Stimulated activated CD8-positive, alpha-beta memory T cell treated with anti-CD3 and anti-CD28 coated beads, Interleukin-15, amount 100 ng/mL, for 4 hours (primary cell): ENCODE measurements at places on chromosomes 6 and 20.

DNA sequence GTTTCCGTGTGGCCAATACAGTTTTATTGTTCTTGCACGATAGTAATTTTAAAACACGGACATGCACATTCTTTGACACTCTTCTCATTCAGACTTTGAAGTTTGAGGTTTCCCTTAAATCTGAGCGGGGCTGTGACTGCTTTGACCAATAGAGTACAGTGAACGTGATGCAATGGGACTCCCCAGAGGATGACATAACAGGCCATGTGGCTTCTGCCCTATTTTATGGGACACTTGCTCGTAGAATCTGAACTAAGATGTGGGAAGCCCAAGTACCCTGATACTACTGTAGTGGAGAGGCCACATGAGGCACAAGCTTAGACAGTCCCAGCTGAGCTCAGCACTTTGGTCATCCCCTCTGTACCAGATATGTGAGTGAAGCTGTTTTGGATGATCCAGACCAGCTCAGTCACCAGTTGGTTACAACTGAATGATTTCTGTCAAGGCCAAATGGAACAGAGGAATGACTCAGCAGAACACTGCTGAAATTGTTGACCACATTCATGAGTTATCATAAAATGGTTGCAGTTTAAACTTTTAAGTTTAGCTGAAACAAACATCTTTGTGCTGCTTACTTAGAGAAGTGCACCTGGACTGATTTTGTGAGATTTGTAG lies 279.4 kb downstream of the RFPL4B start:
- no peak for DNase-seq

GRCh38 chr6:22101163-22101562 lies 195.7 kb downstream of the PRL start:
- no peak for DNase-seq

DNA sequence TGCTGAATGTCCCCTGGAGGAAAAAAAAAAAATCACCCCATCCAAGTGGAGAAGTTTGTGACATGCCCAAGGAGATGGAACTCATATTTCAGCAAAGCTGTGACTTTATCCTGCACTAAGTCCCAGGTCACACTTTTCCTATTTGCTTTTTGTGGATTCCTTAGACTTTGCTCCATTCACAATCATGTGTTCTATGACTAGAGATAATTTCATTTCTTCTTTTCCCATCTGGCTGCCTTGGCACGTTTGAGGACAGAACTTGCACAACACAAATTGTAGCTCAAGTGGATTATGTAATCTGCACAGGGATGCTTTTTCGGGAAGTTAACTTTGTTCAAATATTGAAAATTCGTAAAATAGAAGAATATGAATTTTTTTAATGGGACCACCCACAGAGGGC lies 100.7 kb upstream of the PTPN1 start:
- DNase-seq = no peak

DNA sequence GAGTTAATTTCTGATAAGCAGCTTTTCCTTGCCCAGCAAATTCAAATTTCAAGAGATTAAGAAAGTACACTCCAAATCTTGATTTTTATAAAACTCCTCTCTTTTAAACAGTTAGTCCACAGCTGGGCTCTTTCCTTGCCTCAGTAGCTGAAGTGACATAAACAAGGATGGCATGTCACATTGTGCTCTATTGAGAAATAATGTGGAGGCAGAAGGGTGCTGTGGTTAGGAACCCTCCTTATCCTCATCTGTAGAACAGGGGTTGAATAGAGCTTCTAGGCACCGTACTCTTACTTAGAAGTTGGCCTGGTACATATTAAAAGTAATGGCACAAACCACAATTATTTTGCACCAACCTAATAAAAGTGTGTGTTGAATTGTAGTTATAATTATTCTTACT lies 70.3 kb downstream of the RSPO3 start:
- no peak for DNase-seq

- no peak for DNase-seq
Measured at GRCh38 chr6:81826784-81827183, 74.3 kb upstream of the TENT5A start.

- no peak for DNase-seq
Measured at GRCh38 chr20:55935448-55936208, 69.7 kb downstream of the CBLN4 start.

DNA sequence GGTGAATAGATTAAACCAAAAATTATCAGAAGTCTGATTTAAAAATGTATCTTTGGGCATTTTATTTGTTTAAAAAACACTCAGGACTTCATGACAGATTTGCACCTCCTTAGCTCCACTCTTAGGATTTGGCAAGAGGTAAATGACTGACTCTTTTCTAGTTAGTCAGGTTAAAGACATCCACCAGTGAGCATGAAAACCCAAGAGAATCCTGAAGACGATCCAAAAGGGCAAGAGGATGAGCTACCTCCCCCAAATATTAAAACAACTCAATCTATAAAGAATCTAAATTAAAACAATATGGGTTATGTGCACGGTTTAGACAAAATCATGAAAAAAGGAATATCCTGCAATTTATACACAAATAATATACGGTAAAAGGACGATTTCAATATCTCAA lies 89.4 kb upstream of the OPRM1 start:
- no peak for DNase-seq

GRCh38 chr6:41555326-41556300 lies 9.4 kb downstream of the FOXP4 start:
- no peak for DNase-seq

- DNase-seq = no peak
Measured at GRCh38 chr6:18680842-18681241, 293.7 kb downstream of the RNF144B start.

DNA sequence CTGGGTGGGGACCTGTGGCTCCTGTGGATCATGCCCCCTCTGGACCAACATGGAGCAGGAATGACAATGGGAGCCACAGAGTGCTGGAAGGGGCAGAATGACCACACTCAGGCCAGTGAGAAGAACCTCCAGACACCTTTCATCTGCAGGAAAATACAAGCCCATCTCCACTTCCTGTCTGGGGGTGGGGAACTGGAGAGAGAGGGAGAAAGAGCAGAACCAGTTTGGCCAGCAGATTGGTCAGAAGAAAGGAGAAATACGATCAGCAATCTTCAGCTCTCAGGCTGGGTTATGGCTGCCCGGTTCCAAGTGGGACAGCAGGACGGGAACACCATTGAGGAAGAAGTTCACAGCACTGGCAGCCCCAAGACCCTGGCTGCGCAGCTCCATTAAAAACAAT lies 37.0 kb downstream of the BMP7 start:
- DNase-seq = no peak

DNA sequence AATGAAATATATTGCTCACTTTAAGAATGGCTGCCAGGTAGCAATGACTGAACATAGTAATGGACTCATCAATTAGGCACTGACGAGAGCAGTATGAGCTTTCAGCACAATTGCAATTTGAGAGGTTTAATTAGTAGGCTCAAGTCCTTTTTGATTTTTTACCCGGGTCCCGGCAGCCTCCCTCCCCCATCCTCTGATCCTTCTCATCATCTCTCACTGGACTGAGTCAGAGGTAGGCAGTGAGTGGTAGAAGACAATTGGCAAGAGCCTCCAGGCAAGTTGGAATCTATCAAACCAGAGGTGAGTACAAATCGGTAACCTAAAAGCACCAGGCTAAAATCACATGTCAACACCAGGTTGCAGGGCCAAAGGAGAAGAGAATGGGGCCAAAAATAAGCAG lies 107.9 kb downstream of the DCDC2 start:
- DNase-seq = no peak

GRCh38 chr6:86856937-86857563 lies 80.3 kb upstream of the HTR1E start:
- no peak for DNase-seq

- no peak for DNase-seq
Measured at GRCh38 chr20:3712279-3712873, at the start of gene SIGLEC1. SIGLEC1 (minus strand) TSS chr20:3712600; CDS start chr20:3707128, 5,472 bp downstream.

DNA sequence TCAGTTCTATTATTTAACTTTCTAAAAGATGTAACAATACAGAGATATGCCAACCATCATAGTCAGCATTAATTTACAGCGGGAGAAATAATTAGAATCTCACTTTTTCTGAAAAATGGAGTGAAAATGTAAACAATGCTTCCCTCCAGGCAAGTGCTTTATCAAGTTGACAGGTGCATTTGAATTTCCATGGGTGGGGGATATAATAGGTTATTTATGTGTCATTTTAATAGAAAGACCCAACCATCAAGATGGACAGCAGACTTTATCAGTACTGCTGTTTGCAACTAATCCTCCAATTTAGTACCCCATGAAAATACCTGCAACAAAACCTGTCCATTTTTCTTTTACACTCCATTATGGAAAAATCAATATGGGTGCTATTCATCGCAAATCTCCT lies 780.1 kb downstream of the TFAP2A start:
- DNase-seq = no peak

GRCh38 chr6:148528292-148528691 lies 185.7 kb downstream of the SASH1 start:
- no peak for DNase-seq

DNA sequence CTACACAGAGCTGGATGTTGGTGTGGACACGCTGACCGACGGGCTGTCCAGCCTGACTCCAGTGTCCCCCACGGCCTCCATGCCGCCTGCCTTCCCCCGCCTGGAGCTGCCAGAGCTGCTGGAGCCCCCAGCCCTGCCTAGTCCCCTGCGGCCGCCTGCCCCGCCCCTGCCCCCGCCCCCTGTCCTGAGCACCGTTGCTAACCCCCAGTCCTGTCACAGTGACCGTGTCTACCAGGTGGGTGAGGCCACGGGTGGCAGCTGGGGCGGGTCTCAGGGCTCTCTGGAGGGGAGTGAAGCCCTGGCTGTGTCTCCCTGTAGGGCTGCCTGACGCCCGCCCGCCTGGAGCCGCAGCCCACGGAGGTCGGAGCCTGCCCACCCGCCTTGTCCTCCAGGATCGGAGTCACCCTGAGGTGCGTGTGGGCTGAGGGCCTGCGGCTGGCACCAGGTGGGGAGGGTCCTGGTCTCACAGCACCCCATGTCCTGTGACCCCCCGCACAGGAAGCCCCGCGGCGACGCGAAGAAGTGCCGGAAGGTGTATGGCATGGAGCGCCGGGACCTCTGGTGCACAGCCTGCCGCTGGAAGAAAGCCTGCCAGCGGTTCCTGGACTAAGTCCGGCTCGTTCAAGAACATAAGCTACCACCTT lies 2.9 kb downstream of the SLC2A4RG start:
- no peak for DNase-seq

DNA sequence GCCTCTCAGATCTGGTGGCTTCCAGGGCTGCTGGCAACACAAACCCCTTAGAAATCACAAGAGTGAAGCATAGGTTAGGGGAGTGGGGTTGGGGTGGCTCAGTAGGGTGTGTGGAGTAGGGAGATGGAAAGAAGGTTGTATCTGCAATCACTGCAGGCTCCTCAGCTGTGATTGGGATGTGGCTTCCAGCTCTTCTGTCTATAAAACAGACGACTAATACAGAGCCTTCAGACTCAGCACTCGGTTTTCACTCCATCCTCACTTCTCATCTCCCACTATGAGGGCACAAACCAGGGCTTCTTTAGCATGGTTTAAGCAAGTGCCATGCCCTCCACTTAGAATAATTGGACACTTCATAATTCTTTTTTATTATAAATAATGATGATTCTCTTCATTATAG lies 46.4 kb upstream of the CAP2 start:
- no peak for DNase-seq

- no peak for DNase-seq
Measured at GRCh38 chr6:106659859-106660258, 30.5 kb downstream of the QRSL1 start.

DNA sequence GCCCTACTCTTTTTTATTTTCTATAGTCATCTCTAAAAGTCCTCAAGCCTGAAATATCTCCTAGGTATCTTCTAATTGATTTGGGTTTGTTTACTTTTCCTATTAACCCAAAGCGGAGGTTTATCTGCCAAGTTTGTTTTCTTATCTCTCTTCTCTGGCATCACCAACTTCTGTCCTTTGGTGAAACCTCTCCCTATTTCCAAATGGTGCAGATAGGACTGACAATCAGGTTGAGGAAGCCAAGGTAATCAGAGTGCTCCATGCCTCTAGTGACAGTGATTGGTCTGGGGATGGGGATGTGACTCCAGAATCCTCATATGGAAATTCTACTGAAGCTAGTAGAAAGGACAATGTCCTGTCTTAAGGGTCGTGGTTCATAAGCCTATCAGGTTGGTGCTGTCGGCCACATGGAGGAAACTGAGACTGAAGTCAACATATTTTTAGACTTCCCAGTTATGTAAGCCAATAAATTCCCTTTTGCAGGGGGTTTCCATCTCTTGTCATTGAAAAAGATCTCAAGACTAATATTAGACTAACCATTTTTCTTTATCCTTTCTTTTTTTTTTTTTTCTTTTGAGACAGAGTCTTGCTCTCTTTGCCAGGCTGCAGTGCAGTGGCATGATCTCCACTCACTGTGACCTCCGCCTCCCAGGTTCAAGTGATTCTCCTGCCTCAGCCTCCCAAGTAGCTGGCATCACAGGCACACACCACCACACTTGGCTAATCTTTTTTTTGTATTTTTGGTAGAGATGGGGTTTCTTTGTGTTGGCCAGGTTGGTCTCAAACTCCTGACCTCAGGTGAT lies 28.0 kb downstream of the KIF6 start:
- no peak for DNase-seq

DNA sequence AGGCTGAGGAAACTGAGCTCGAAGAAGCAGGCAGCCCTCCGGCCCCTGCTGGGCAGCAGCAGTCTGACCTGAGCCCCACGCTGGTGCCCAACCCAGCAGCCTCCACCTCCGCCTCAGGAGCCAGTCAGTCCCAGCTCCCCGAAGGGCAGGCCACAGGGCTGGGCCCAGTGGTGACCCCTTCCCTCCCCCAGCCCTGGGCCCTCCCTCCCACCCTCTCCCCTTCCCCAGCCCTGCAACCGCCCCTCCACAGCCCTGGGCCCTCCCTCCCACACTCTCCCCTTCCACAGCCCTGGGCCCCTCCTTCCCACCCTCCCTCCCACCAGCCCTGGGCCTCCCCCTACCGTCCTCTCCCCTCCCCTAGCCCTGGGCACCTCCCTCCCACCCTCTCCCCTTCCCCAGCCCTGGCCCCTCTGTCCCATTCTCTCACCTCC lies 115.0 kb downstream of the TAF4 start:
- DNase-seq = no peak

- DNase-seq = no peak
Measured at GRCh38 chr6:11615214-11615602, 77.7 kb downstream of the TMEM170B start.

DNA sequence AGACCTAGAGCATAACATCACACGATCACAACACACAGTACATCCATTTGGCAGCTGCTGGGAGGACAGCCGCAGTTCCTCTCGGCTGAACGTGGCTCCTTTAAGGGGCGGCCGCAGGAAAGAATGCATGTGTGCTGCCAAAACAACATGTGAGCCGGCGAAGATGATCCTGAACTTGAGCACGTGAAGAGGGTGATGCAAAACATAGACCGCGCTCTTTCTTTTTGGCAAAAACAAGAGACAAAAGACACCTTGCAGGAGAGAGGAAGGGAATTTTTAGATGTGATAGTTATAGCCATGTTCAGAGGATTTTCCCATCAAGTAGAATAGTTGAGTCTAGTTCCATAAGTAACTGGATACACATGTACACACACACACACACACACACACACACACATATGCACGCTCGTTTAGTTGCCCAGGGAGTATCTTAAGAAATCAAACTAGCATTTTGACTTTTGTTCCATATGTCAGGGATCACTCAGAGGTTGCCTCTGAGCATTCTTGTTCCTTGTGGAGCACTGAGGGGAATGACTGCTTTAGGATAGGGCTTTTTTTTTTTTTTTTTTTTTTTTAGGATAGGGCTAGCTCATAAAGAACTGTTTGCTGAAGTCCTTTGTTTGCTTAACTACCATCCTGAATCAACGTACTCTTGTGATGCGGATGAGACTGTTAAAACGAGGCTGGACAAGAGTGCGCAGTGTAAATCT lies 21.7 kb upstream of the RANBP9 start:
- no peak for DNase-seq
